Activated T-cell treated with anti-CD3 and anti-CD28 coated beads, Interleukin-2, amount 50 U/mL, for 4 hours (primary cell): ENCODE measurements at places on chromosomes 1 and 21. TPM values are rescaled to one million over a fixed set of nuclear protein-coding genes. Genes with fewer than 3 reads are reported as not detected.

GRCh38 chr1:152879559-152880198 is 1.6 kb downstream of the SMCP start:
- DNase-seq = no peak

GRCh38 chr1:207698822-207699483 is 52.9 kb upstream of the CD46 start:
- DNase-seq = peak; percentile 8

DNA sequence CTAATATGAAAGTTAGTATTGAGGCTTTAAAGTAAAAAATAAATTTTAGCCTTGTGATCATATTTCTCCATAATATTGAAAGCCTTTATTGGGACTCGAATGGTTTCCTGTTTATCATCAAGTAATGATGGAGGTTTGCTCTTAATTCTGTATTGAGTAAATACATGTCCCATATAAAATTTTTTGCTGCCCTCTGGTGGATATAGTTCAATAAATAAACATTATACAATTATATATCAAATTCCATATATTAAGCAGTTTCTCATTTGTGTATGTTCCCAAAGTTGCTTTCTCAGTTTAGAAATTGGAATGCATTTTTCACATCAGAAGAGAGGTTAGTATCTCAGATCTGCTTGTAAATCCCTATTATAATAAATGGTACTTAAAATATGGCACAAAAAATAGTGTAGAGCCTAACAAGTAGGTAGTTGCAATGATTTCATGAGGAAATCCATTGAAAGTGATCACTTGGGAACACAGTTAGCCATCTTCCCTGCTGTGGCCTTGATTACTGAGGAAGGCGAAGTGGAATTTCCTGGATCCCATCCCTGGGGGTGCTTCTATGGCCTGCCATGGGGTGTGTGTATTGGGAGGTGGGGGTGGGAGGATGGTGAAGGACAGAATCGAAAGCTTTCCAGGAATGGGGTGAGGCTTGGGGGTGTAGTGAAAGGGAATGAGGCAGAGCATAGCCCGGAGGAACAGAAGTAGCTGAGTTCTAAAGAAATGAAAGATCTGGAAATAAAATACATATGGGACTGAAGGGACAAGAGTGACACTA is 84.1 kb upstream of the C21orf91 start:
- DNase-seq = no peak

- no peak for DNase-seq
Measured at GRCh38 chr1:230855886-230856285, 12.4 kb downstream of the C1orf198 start.

- DNase-seq = no peak
Measured at GRCh38 chr1:232880354-232880753, 70.1 kb upstream of the NTPCR start.

- DNase-seq = no peak
Measured at GRCh38 chr1:227786673-227787512, 28.6 kb upstream of the PRSS38 start.

- no peak for DNase-seq
Measured at GRCh38 chr1:211761400-211761799, 69.2 kb downstream of the LPGAT1 start.

DNA sequence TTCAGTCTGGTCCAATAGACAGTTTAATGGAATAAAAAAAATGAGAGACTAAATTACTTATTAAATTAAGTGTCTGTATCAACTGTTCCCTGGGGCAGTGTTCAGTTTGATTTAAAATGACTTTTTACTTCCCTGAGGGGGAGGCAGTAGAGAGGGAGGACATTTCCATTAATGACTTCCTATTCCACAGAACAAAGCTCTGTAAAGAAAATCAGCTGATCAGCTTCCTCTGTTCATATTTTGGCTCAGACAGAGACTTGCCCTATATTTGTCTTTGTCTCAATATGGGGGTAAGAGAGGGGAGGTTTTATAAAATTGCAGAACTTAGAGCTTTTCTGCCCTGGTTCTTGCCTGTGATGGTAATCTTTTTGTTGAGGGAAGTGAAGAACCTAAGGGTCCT is 8.4 kb downstream of the CFAP126 start:
- no peak for DNase-seq

DNA sequence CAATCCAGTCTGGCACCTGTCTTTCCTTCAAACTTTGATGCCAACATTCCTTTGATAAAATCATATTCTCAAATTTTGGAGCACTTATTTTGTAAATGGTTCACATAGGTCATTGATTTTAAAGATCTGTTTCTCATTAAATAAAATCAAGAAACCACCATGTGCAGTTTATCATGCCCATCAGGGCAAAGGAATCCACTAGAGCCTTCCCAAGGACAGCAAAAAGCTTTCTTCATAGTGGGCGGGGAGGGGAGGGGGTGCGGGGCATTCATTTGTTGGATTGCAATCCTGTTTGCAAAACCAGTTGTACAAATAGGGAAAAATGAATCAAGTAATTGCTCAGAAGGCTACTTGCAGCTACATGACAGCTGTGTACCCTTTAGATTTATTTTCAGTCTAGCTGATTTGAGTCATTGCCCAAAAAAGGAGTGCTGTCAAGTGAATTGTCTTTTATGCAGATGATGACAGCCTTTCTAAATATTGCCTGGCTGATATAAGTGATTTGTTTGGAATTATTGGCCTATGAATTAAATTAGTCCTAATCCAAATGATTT is 23.0 kb downstream of the LRRC8B start:
- no peak for DNase-seq

DNA sequence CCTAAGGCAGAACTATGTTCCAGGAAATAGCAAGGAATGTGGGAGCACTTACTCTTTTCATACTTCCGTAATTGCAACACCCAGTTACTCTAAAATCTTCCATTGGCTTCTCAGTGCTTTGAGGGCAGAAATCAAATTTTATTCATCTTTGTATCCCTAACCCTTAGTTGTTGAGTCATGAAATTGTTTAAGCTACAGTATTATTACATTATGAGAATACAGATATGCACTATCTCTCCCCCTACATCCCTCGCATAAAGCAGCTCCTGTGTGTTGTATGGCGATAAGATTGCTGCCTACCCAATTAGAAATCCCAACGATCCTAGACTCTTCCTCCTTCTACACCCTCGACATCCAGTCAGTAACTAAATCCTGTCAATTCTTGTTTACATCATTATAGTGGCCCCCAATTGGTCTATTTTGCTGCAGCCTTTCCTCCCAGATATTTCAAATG is 2.6 kb downstream of the AIDA start:
- no peak for DNase-seq

OR14K1 gene
- not detected for total RNA-seq

LEMD1 gene
- total RNA-seq = not detected

PLA2G4A gene
- total RNA-seq = 0.29 TPM

VPS72 gene
- 81.9 TPM for total RNA-seq

WNT9A gene
- total RNA-seq = 0.05 TPM
